ENCODE measurements at places on chromosomes 4 and X.

- DNase-seq = no peak
Measured at GRCh38 chr4:47145630-47146029, 114.3 kb downstream of the GABRB1 start.

DNA sequence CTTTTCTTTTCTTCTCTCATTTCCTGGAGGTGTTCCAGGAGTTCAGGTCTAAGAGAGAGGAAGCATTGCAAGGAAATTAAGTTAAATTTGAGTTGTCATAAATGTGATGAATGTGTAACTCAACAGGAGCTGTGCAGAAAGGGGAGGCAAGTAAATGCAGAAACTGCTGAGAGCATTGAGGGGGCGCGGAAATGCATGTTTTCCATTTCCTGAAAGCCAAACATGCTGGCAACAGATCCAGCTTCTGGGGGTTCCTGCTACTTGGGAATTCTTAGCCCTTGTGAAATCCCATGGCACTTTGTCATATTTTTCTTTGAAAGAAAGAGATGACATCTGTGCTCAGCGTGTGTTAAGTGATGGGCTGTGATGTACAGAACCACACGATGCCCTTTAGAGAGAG is 33.8 kb upstream of the NAP1L5 start:
- DNase-seq = no peak

- no peak for DNase-seq
Measured at GRCh38 chr4:25343671-25344070, 31.1 kb downstream of the ZCCHC4 start.

GRCh38 chr4:109319156-109319555 is 16.7 kb upstream of the COL25A1 start:
- no peak for DNase-seq

Data from activated T-helper 9 cell treated with anti-CD3 and anti-CD28 coated beads, Interleukin-2, amount 50 U/mL, for 16 hours (primary cell).